ENCODE measurements at places on chromosomes 5 and 9.

DNA sequence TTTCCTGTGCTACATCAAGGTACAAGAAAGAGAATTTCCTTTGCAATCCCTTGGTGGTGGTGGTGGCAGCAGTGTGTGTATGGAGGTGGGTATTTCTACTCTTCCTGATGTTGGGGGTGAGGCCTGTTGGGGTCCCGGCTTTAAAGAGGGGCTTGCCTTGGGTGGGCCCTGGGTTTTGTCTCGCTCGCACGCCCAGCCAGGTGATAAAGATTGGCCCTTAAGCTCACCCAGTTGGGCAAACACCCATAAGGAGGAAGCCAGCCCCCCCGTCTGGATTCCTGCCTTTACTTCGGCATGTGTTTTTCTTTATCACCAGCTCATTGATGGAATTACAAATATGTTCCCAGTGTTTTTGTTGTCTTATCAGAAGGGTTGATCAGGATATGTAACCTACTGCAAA lies 16.0 kb upstream of the SARDH start:
- DNase-seq: no peak

DNA sequence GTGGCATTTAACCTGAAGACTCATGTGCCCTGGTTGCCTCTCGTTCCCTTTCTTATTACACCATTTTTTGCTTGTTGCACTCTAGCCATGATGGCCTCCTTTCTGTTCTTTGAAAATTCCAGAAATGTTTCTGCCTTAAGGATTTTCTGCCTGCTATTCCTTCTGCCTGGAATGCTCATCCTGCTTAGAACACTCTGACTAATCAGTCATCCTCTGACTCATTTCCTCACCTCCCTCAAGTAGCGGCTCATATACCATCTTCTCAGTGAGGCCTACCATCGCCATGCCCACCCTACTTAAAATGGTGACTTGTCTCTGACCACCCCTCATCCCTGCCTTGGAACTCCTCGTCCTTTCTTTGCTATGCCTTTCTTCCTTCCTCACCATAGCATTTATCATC lies 68.8 kb downstream of the KIF4B start:
- no peak for DNase-seq

DNA sequence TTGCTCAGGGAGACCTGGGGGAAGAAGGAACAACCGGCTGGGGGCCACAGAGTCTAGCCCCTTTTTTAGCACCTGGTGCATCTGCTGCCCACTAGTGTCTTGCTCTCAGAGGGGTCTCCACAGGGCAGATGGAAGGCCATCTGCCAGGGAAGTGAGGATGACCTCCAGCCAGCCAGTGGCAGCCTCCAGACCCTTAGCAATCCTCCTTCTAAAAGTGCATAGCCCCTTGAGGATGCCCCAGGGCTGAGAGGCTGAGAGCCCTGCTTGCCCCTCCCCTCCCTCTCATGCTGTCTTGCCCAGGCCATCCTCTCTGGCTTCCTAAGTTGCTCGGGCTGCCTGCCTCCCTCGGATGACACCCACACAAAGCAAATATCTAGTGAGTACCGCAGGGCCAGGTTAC lies 81.5 kb upstream of the PANK3 start:
- DNase-seq: no peak

DNA sequence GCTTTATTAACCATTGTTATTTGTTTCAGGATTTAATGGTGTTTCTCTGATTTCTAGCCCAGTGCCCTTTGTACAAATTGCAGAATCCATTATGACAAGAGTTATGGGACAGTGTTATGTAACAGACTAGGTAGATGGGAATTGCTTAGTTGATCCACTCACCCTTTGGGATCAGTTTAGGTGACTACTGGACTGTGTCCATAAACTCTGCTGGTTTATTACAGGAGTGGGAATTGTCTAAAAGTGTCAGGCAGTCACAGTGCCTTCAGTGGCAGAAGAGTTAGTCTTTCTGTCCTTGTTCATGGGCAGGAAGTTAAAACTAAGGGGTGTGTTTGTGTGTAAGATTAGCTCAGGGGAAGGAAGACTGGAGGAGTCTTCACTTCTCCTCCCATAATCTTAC lies 29.3 kb downstream of the RCL1 start:
- DNase-seq: no peak

DNA sequence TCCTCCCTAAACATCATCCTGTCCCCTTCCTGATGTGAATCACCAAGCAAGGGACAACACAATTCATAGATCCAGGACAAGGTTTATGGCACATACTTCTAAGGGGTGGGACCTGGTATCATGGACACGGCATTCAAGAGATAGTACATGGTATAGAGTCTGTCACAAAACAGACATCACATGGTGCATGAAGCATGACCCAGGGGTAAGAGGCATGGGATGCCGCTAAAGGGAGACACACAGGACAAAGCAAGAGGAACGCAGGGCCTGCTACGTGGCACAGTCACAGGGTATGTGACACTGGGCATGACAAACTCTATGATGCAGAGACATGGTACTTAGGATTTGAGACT lies 20.7 kb downstream of the GSN start:
- DNase-seq: no peak

All from GM12865 (cell line).